ENCODE measurements at places on chromosomes 5 and 9.

DNA sequence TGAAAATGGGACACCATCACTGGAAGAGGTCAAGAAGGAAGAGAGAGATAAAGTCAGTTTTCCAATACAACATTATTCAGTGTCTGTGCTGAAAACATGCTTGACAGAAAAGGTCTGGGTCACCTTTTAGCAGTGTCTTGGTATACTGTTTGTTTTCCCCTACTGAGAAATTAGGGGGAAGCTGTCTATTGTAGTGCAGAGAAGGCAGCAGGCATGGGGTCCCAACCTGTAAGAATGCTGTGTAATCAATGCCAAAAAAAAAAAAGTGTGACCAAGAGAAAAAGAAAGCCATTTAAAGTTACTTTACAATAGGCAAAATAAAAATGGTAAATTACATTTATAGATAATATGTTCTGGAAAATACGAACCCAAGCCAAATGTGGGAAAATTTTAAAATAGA, 139.3 kb downstream of the RAB3C start:
- DNase-seq = no peak

DNA sequence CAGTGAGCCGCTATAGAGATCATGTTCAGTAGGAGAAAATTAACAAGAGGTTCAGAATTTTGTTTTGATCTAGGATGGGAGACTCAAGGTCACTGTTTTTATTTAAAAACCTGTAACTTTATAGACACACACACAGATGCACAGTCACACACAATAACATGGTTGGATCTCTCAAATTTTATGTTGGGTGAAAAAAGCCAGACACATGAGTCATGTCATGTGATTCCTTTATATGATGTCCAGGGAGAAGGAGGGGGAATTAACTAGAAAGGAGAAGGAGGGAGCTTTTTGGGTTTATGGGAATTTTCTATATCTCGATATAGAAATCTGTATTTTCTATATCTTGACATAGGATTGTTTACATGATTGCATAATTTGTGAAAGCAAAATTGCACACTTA, 17.1 kb downstream of the C6 start:
- DNase-seq = no peak

- DNase-seq = no peak
Observed at GRCh38 chr9:26975728-26976707, 19.8 kb downstream of the IFT74 start.

DNA sequence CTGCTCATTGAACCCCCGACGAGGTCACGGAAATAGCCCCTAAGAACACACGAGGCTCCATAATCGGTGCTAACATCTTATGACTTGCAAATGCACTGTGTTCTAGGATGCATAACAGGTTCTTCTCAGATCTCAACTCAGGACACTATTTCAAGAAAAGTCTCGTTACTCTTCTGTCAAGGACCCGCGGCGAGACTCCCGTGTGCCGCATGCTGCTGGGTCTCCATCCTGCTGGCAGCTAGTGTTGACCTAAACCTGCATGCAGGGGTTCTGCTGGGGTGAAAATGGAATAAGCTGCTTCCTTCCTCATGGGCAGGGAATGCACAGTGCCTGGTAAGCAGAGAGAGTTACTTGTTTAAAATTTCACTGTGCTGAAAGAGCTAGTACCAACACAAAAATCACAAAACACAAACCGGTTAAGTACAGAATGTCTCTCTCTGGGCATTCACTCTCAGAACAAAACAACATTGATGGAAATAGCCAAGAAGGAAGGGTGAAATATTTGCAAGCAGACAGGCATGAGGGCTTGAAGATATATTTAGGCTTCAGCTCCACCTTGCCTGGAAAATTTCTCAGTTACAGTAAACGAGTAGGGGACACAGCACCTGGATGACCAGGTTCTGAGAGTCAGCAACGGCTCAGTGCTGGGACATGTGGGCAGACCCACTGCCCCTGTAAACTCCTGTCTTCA, 416.5 kb downstream of the GADD45G start:
- DNase-seq = no peak

- no peak for DNase-seq
Observed at GRCh38 chr5:151555760-151556576, 35.2 kb downstream of the FAT2 start.

Measured in stimulated activated CD4-positive, alpha-beta T cell treated with anti-CD3 and anti-CD28 coated beads, Interleukin-2, amount 100 ng/mL, for 24 hours (primary cell).